DMS79 treated with DMSO at 0.1 percent for 48 hours (cell line): ENCODE measurements at places on chromosomes 12 and 14.

- no peak for DNase-seq
These were observed 25.1 kb downstream of the KCNC2 start for GRCh38 chr12:75184516-75184915.

- DNase-seq = no peak
These were observed 479.8 kb downstream of the FUT8 start for GRCh38 chr14:65892315-65892714.

- no peak for DNase-seq
These were observed 62.4 kb upstream of the TBPL2 start for GRCh38 chr14:55502746-55503284.

DNA sequence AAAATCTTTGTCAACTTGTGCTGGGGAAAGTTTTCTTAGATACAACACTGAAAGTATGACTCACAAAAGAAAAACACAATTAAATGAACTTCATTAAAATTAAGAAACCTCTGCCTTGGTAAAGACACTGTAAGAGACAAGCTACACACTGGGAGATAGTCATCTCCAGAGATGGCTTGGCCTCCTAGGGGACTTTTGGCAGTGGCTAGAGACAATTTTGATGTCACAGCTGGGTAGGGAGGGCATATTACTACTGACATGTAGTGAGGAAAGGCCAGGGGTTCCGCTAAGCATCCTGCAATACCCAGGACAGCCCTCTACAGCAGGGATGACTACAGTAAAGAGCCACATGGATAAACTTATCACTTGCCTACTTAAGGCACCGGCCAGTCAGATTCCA is 8.7 kb upstream of the RNASE4 start:
- DNase-seq = no peak

- no peak for DNase-seq
These were observed 146.1 kb upstream of the NCOR2 start for GRCh38 chr12:124713436-124714082.

- DNase-seq = peak; percentile 73
These were observed 44.0 kb downstream of the TRAF3 start for GRCh38 chr14:102821252-102821651.

- no peak for DNase-seq
These were observed 12.4 kb downstream of the CPNE8 start for GRCh38 chr12:38892976-38893375.

GRCh38 chr14:101737414-101738339 is 23.8 kb upstream of the PPP2R5C start:
- DNase-seq = no peak

DNA sequence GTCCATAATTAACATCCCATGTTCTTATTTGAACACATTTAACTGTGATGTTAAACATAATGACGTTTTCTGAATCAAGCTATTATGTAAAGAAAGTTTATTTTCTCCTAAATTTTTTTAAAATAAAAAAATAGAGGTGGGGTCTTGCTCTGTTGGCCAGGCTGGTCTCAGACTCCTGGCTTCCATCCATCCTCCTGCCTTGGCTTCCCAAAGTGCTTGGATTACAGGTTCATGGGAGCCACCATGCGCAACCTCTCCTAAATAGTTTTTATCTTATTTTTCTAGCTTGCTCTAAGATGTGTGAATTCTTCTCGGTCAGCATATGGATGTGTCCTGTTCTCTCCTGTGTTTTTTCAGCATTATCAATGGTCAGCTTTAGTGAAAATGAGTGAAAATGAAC is 3.2 kb downstream of the RAD9B start:
- no peak for DNase-seq

GRCh38 chr12:102010265-102010994 is 51.4 kb downstream of the WASHC3 start:
- no peak for DNase-seq

- no peak for DNase-seq
These were observed 42.9 kb upstream of the EEA1 start for GRCh38 chr12:92971859-92972524.

GRCh38 chr12:111842556-111843396 is 748 bp downstream of the MAPKAPK5 start:
- no peak for DNase-seq

DNA sequence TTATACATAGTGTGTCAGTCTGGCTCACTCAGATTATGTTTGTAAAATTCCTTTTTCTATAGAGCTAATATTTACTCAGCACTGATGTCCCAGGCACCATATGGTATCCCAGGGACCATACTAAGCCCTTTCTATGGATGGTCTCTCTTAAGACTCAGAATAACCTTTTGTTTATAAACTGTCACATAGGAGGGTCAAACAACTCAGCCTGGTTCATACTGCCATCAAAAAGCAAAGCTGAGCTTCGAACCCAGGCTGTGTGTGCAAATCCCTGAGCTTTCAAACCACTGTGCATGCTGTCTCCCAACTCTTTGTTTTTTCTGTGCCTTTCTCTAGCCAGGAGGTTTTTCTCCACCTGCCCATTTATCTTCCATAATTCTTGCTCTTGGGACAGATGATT is 135.6 kb upstream of the ARHGAP5 start:
- no peak for DNase-seq

DNA sequence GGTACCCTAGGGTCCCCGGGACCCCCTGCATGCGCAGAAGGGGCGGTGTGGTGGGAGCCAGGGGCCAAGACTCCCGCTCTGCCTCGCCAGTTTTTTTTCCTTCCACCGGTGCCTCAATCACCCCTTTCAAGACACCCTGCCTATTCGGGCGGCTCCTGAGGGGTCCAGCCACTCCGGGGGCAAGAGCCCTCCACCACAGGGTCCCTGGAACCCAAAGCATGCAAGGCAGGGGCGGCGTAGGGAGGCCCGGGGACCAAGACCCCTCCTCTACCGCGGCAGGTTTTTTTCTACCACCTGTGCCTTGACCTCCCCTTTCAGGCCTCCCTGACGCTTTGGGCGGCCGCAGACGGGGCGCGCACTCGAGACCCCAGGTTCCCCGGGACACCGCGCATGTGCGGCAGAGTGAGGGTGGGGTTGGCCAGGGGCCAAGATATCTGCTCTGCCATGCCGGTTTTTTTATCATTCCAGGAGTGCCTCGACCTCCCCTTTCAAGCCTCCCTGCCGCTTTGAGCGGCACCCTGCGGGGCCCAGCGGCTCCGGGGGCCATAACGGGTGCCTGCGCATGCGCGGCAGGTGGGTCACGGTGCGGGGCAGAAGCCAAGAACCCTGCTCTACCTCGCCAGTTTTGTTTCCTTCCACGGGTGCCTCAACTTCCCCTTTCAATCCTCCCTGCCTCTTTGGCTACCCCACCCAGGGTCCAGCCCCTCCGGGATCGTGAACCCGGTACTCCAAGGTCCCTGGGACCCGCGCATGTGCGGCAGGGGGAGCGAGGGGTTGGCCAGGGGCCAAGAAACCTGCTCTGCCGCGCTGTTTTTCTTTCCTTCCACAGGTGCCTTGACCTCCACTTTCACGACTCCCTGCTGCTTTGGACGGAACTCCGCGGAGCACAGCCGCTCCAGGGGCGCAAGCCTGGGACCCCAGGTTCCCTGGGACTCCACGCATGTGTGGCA is 328.1 kb downstream of the ALG10 start:
- DNase-seq = no peak

GRCh38 chr12:65655074-65655493 is 169.2 kb upstream of the HMGA2 start:
- DNase-seq = no peak

- peak; percentile 14 for DNase-seq
These were observed 124.8 kb upstream of the MAP1LC3B2 start for GRCh38 chr12:116434155-116435011.

DNA sequence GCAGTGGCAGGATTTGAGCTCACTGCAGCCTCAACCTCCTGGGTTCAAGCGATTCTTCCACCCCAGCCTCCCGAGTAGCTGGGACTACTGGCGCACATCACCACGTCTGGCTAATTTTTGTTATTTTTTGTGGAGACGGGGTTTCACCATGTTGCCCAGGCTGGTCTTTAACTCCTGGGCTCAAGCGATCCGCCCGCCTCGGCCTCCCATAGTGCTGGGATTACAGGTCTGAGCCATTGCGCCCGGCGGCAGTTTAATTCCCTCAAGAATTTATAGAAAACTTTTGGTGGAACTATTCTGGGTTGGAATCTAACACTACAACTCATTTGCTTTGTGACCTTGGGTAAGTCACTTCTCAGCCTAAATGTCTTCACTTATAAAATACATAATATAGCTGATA is 1.8 kb upstream of the SP1 start:
- DNase-seq = no peak

- no peak for DNase-seq
These were observed 57.4 kb downstream of the DAAM1 start for GRCh38 chr14:59245809-59246295.

GRCh38 chr14:106414464-106414863 is 888.1 kb downstream of the TMEM121 start:
- no peak for DNase-seq

DNA sequence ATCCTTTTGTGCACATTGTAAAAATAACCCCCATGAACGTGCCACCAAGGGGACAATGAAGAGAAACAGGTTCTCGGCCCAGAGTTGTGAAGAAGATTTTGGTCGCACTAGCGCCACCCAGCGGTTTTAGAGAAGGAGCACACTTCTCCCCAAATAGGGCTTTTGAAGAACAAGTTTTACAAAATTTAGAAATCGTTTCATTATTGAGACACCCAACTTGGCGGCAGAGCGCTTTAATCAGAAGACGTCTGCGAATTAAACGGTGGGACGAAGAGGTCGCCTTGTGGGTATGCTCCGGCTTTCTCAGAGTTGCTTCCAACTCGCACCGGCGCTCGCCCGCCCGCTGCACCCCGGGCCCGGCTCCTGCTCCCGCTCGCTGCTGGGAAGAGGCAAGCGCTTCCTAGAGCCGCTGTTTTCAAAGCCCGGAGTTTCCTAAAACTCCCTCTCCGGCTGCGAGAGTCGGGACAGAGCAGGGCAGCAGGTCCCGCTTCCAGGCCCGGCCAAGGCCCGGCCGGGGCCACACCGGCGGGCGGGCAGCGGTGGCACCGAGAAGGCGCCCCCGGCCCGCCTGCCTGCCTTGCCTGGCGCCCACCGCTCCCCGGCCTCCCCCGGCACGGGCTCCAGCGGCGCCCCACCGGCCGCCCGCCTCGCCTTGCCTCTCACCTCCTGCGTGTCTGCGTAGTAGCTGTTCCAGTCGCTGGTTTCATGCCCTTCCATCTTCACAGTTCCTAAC is 645 bp downstream of the FOXA1 start:
- DNase-seq = peak; percentile 98

DNA sequence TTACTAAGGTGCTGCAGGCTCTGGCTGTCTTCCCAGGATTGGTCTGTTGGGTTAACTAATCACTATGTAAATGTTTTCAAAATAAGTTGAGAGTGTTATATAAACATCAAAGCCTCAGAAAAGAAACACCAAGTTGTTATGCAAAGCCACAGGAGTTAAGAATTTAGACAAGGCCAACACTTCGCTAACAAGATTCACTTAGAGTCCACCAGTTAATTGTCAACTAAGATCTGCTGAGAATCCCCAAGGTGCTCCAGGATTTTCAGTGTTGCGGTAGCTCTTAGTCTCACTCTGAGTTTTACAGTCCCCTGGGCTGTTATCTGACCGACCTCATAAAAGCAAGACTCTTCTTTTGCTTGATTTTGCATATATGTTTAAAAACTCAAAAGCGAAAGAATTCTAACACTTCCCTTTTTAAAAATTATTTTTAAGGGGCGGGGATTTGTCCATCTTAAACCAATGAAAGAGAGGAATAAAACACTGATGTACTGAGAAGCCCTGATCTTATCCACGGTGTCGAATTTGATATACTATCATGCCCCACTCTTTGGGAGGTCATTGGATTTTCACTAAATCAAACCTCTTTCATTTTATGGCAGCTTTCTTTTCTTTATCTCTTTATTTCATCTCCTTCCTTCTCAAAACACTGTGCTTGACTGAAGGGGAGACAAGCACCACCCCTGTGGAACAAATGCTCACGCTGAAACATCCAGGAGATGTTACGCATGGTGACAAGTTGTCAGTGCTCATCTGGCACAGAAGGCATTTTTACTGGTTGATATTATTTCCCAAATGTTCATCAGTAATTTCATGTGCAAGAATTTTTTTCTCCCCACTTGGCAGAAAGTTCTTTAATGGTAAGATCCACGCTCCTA is 7.0 kb downstream of the NIN start:
- DNase-seq = no peak

GRCh38 chr12:58588770-58589169 is 331.5 kb downstream of the LRIG3 start:
- no peak for DNase-seq

GRCh38 chr14:50062438-50063085 is 53.8 kb downstream of the VCPKMT start:
- DNase-seq = no peak

DNA sequence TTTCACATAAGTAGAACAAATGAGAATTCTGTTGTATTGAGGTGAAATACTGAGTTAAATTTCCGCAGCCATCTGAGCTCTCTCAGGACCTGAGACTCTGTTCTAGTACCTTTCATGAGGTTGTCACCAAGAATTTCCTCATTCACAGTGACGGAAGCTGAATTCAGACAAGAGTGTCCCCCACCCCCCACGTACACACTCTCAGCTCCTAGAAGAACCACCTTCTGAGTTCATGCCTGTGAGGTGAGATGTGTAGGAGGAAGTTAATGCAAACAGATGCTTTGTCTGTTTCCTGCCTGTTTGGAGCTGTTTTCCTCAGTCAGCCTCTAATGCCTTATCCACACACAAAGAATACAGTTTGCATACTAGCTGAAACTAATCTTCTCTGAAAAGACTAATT is 18.2 kb downstream of the BICDL1 start:
- no peak for DNase-seq

- no peak for DNase-seq
These were observed 11.5 kb downstream of the COL2A1 start for GRCh38 chr12:47992776-47993175.

DNA sequence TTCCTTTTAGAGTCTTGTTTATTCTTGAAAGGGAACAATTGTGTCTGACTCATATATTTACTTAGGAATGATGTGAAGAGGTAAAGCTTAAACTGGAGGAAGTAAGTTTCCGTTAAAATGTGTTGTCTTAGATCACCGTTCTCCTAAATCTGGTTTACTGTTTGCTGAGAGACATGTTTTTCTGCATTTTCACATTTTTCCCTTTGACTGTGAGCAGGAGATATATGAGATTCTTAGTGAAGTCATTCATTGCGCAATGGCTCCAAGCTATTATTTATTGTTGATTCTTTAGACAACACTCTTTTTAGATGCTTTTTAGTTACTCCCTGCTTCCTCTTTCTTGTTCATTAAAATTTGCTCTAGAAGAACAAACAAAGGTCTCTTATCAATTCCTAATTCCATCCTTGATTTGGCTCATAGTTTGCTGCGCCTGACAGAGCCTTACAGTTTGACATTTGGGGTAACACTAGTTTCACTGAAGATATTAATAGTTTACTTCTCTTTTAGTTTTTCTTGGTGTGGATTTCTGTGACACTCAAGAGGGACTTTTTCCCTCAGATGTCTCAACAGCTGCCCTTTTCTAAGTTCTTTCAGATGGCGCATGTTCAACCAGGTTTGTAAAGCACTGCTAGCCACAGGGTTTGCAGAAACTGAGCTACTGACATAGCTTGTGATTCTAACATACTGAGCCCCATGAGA is 11.4 kb downstream of the CLECL1 start:
- no peak for DNase-seq

DNA sequence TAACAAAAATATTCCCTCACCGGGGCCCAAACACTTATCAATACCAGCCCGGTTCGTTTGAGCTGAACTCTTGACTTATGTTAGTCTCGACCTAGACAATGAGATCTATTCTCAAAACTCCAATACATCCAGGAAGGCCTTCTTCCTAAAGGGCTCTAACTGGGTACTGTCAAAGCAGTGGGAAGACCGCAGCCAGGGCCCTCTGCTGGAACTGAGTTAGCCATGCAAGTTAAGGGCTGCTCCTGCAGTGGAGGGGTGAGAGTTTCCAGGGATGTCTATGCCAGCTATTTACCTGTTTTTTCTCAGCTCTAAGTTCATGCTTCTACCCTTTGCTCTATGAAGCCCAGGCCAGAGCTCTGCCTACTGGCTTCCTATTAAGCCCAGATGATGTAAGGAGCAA is 348.8 kb downstream of the GXYLT1 start:
- DNase-seq = no peak
